ENCODE measurements at places on chromosomes 2 and 18.

DNA sequence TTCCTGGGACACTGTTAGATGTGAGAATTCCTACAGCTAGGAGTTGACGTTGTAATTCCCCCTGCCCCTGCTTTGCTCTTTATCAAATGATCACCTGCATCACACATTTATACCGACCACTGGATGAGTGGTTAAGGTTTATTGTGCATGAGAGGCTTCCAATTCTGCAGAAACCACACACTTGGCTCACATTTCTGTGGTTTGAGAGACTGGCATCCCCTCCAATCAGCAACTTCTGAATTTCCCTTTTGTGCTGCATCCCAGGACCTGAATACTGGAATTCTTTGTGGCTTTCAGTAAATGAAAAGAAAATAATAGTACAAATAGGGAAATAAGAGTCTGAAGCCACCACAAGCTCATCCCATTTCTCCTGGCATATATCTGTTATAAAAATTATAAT lies 628.7 kb upstream of the PIK3C3 start:
- DNase-seq: no peak
- H3K4me3 ChIP-seq: no peak overlapping the region
- H3K27ac ChIP-seq: no peak overlapping the region
- H3K27me3 ChIP-seq: no peaks in the 10 kb centered on the region
- H3K36me3 ChIP-seq: no peaks in the 10 kb centered on the region

GRCh38 chr2:129006135-129006886 lies 687.6 kb upstream of the HS6ST1 start:
- no peak overlapping the region for H3K4me3 ChIP-seq
- H3K4me1 ChIP-seq: no peaks in the 10 kb centered on the region
- no peak for DNase-seq
- no peaks in the 10 kb centered on the region for H3K36me3 ChIP-seq

DNA sequence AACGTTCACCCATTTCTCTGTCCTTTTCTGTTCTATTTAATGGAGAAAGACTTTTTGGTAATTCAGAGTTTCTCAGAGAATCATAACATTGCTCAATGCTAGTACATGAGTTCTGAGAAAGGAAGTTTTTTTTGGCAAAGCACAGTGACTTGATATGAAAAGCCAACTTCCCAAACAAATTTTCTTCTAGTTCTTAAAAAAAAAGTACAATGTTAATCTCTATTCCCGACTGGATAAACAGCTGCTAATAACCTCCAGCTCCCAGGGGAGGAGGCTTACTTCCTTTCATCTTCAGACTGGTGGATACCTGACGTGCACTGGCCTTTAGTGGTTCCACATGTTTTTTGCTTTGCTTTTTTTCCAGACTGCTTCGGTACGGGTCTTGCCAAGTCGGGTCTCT lies 284.6 kb upstream of the CCDC68 start:
- H3K4me1 ChIP-seq: no peaks in the 10 kb centered on the region
- no peaks in the 10 kb centered on the region for H3K36me3 ChIP-seq
- no peak for DNase-seq

DNA sequence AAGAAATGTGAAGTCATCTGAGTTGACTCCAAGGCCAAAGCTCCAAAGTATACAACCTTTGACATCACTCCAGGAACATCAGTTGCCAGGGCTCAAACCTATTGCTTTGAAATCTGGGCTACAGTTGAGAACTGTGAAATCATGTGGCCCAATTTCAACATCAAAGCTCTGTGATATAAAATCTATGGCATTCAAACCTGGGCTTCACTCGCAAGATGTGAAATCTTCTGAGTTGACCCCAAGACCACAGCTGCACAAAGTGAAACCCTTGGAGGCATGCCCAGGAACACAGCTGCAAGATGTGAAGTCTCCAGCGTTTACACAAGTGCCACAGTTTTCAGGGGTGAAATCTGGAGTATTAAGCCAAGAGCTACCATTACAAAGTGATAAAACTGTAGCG lies 9.4 kb upstream of the ZNF512 start:
- no peaks in the 10 kb centered on the region for H3K27me3 ChIP-seq
- no peaks in the 10 kb centered on the region for H3K36me3 ChIP-seq
- no peaks in the 10 kb centered on the region for H3K4me1 ChIP-seq
- H3K4me3 ChIP-seq: no peak overlapping the region
- H3K27ac ChIP-seq: no peak overlapping the region

DNA sequence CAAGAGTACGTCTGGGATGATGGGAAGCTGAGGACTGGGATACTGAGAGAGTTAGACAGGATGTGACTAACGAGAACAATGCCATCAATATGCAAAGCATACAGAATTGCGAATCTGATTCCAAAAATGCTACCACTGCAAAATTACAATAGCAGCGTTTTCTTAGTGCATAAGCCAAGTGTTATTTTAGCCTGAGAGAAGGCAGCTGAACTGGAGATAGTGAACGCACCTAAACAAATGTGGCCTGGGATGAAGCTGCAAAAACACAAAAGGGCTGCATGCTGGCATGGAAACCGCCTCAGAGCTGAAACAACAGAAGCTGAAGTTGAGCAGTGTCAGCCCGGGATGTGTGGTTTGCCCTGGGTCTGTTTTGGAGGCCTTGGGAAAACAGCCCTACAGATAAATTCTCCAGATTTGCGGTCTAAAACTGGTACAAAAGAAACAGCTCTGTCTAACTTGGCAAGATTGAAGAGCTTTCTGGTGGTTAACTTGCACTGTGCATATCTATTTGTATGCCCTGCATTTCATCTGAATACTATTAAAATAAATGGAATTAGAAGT lies 45.5 kb downstream of the LYPD6 start:
- H3K36me3 ChIP-seq: no peaks in the 10 kb centered on the region
- H3K4me1 ChIP-seq: no peaks in the 10 kb centered on the region
- H3K4me3 ChIP-seq: no peak overlapping the region
- H3K27ac ChIP-seq: no peak overlapping the region
- no peaks in the 10 kb centered on the region for H3K27me3 ChIP-seq
- DNase-seq: no peak

- H3K27me3 ChIP-seq: no peaks in the 10 kb centered on the region
- H3K36me3 ChIP-seq: no peaks in the 10 kb centered on the region
These were observed 94.8 kb upstream of the LTBP1 start for GRCh38 chr2:32851777-32852439.

GRCh38 chr18:78587626-78588600 lies 391.7 kb upstream of the SALL3 start:
- DNase-seq: no peak
- H3K4me3 ChIP-seq: no peak overlapping the region
- no peaks in the 10 kb centered on the region for H3K4me1 ChIP-seq
- H3K36me3 ChIP-seq: no peaks in the 10 kb centered on the region
- no peak overlapping the region for H3K27ac ChIP-seq

GRCh38 chr2:239318151-239318611 lies 82.6 kb downstream of the HDAC4 start:
- H3K4me1 ChIP-seq: peaks cover 64% of the 10 kb centered on the region
- DNase-seq: no peak
- H3K27ac ChIP-seq: no peak overlapping the region
- no peaks in the 10 kb centered on the region for H3K36me3 ChIP-seq
- no peaks in the 10 kb centered on the region for H3K27me3 ChIP-seq

DNA sequence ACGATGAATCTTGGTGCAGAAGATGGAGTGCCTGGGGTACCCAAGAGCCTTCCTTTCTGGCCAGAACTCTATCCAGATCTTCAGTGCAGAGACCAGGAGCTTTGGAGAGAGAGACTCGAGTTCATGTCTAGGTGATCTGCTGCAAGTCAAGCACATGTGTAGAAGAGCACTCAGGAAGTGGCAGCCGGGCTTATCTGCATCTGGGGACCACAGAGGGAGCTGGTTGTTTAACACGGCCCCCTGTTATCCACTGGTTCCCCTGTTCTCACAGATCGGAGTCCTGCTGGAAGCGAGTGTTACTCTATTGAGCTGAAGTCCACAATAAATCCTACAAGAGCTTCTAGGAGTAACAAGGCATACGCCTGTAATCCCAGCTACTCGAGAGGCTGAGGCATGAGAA lies 128.3 kb downstream of the ACOXL start:
- DNase-seq: no peak
- H3K4me3 ChIP-seq: no peak overlapping the region
- H3K4me1 ChIP-seq: peaks cover 41% of the 10 kb centered on the region

DNA sequence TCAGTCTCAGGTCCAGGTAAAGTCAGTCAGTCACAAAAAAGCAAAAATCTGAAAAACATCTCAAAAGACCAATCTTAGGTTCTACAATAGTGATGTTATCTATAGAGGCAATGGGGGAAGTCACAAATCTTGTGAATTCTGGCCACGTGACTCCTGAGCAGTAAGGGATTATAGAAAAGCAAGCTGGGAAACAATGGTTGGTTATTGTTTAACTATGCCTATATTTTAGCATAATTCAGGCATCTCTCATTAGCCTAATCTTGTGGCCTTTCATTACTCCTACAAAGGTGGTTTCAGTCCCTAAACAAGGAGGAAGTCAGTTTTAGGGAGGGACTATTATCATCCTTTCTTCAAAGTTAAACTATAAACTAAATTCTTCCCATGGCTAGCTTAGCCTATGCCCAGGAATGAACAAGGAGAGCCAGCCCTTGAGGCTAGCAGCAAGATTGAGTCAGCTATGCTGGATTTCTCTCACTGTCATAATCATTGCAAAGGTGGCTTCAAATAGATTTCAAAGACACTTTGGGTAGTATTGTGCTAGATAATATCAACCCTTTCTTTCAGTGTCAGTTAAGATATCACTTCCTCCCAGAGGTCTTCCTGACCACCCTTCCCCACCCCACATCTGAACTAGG lies 56.4 kb upstream of the ITGA6 start:
- H3K4me3 ChIP-seq: no peak overlapping the region
- no peak overlapping the region for H3K27ac ChIP-seq
- no peaks in the 10 kb centered on the region for H3K4me1 ChIP-seq
- no peaks in the 10 kb centered on the region for H3K27me3 ChIP-seq
- H3K36me3 ChIP-seq: no peaks in the 10 kb centered on the region
- no peak for DNase-seq

GRCh38 chr2:139835101-139835500 lies 1054.9 kb upstream of the NXPH2 start:
- no peaks in the 10 kb centered on the region for H3K27me3 ChIP-seq
- no peak overlapping the region for H3K4me3 ChIP-seq
- DNase-seq: no peak

DNA sequence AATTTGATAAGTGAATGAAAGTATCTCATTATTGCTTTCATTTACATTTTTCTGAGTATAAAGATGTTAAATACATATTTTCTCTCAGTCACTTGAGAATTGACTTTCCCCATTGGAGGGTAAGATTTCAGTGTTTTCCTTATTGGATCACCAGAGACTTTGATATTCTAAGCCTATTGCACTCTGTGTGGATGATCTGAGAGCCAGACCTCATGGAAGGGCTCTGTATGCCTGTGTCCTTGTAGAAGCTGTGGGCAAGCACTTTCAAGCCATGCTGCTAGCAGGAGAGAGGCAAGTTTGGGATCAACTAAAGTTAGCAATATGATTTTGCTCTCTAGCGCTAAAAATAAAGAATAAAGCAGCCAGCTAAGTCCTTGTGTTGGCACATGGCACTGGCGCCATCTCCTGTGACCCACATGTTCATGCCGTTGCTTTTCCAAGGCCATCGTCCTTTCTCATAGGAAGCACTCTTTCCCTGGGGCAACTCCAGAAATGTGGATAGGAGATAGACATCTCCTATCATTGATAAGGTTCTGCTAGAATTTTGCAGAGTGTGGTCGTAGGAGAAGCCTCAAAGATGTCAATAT lies 72.6 kb downstream of the AOX1 start:
- no peaks in the 10 kb centered on the region for H3K36me3 ChIP-seq
- peaks cover 4% of the 10 kb centered on the region for H3K27me3 ChIP-seq
- H3K4me3 ChIP-seq: no peak overlapping the region
- DNase-seq: no peak

- DNase-seq: no peak
- H3K27me3 ChIP-seq: peaks cover 4% of the 10 kb centered on the region
- no peaks in the 10 kb centered on the region for H3K36me3 ChIP-seq
- no peak overlapping the region for H3K27ac ChIP-seq
- H3K4me1 ChIP-seq: peaks cover 16% of the 10 kb centered on the region
- H3K4me3 ChIP-seq: no peak overlapping the region
These were observed 90.2 kb upstream of the ODC1 start for GRCh38 chr2:10538224-10538894.

GRCh38 chr2:72198532-72199241 lies 51.0 kb upstream of the CYP26B1 start:
- H3K36me3 ChIP-seq: no peaks in the 10 kb centered on the region
- no peak overlapping the region for H3K27ac ChIP-seq
- no peaks in the 10 kb centered on the region for H3K27me3 ChIP-seq
- H3K4me3 ChIP-seq: no peak overlapping the region
- H3K4me1 ChIP-seq: no peaks in the 10 kb centered on the region
- DNase-seq: no peak

GRCh38 chr2:167792126-167792525 lies 455.3 kb downstream of the STK39 start:
- H3K27ac ChIP-seq: no peak overlapping the region
- H3K4me1 ChIP-seq: no peaks in the 10 kb centered on the region
- no peak for DNase-seq
- H3K36me3 ChIP-seq: no peaks in the 10 kb centered on the region
- H3K27me3 ChIP-seq: no peaks in the 10 kb centered on the region
- H3K4me3 ChIP-seq: no peak overlapping the region

DNA sequence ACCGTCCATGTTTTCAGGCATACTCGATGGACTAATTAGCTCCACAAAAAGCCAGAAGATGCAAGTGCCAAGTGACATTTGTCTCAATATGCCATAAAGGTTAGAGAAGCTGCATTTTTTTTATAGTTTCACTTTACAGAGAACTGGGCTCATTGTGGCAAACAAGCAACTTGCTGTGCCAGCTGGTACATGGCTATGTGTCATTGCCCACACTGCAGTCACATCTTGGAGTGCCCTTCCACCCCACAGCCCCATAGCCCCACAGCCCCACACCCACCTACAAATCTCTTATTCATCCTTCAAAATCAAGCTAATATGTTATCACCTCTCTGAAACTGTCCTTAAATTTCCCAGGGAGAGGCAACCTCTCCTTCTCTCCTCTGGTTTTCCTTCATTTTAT lies 451.9 kb downstream of the ARHGAP15 start:
- peaks cover 22% of the 10 kb centered on the region for H3K36me3 ChIP-seq
- no peaks in the 10 kb centered on the region for H3K27me3 ChIP-seq
- no peak for DNase-seq
- H3K4me1 ChIP-seq: no peaks in the 10 kb centered on the region

DNA sequence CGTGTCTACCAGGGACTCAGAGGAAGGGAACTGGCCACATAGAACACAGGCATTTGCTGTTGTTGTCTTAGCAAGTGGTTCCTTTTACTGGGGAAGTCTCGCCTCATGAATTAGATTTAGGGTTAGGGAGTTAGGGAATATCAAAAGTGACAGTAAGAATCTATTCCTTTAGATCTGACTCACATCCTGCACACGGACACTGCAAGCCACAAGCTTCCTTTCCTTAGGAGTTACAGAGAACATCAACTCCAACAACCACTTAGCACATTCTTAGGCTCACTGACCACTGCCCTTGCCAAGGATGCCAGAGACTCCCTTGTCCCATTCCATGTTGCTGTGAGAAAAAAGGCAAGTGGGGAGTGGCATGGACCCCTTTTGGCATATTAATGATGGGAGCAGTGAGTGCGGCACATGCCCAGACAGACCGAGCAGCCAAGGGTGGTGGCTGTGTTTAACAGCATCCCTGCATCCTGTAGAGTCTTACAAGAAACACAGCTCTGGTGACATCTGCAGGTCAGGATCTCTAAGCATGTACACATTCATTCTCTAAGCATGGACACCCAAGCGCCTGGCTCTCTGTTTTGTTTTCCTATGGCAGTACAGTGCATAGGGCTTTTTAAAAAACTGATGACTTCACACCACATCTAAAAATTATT lies 745.6 kb upstream of the RAB6C start:
- no peaks in the 10 kb centered on the region for H3K36me3 ChIP-seq
- no peak for DNase-seq
- H3K27ac ChIP-seq: no peak overlapping the region
- no peaks in the 10 kb centered on the region for H3K27me3 ChIP-seq

All from CD4-positive, alpha-beta T cell (primary cell).